ENCODE measurements at places on chromosomes 16 and 17.

DNA sequence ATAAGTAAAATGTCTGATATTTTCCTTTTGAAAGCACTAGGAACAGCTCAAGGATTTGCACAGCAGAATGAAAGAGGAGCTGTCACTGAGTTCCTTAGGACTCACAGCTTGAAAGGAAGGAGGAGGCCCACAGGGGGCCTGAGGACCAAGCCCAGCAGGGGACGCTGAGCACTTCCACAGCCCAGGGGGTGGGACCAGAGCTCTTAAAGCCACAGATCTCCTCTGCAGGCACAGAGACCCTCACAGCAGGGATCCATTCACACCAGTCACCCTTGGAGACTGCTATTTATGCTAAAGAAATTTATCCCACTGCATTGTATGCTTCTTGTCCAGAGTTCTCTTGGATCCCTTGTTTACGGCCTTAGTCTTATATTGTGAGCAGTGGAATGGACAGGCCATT lies 253.3 kb downstream of the STX8 start:
- no peaks in the 10 kb centered on the region for H3K4me1 ChIP-seq
- no peak overlapping the region for H3K27ac ChIP-seq
- no peak for DNase-seq
- no peak overlapping the region for H3K4me3 ChIP-seq

- no peaks in the 10 kb centered on the region for H3K36me3 ChIP-seq
- no peaks in the 10 kb centered on the region for H3K27me3 ChIP-seq
- H3K4me1 ChIP-seq: no peaks in the 10 kb centered on the region
- DNase-seq: no peak
These were observed 402.1 kb upstream of the ERCC4 start for GRCh38 chr16:13517841-13518240.

- no peak overlapping the region for H3K27ac ChIP-seq
- peaks cover 64% of the 10 kb centered on the region for H3K27me3 ChIP-seq
- H3K4me1 ChIP-seq: no peaks in the 10 kb centered on the region
- H3K36me3 ChIP-seq: no peaks in the 10 kb centered on the region
These were observed 4.8 kb downstream of the LHX1 start for GRCh38 chr17:36942019-36942599.

DNA sequence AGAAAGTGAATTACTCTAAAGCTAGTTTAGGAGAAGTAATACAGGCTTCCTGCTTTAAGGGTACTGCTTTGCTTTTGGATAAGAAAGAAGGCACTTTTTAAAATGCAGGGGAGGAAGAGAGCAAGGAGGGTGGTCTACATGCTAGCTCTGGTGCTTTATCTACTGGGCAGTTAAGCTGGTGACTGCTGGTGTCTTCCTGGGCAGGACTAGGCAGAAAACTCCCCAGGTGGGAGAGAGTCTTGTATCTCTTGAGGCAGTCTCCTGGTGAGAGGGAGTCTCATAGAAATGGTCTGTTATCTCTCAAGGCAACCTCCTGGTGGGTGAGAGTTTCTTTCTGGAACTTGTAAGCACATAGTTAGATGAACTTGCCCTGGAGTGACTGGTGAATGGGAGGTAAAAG lies 953.9 kb upstream of the GOT2 start:
- no peak overlapping the region for H3K4me3 ChIP-seq
- no peak for DNase-seq

GRCh38 chr17:40070709-40071312 lies 8.0 kb downstream of the THRA start:
- H3K36me3 ChIP-seq: no peaks in the 10 kb centered on the region
- no peaks in the 10 kb centered on the region for H3K27me3 ChIP-seq
- DNase-seq: no peak
- H3K4me3 ChIP-seq: no peak overlapping the region
- H3K4me1 ChIP-seq: peaks cover 29% of the 10 kb centered on the region

DNA sequence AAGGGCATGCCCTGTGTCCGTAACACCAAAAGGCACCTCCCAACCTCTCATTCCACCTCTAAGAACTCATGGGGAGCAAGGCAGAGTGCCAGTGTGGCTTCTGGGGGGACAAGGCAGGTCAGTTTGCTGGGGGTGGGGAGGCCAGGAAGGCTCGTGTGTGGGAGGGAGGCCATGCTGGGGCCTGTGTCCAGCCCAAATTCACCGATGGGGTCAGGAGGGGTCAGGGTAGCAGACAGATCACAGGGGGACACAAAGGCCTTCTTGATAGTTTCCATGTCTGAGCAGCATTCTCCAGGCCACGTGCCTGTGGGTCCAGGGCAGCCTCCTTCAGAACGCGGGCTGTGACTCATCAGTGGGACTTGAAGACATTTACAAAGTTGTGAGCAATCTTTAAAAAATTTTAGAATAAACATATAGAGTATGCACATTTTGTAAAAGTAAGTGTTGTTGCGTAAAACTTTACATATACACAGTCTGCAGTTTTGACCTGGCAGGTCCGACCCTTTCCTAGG lies 20.9 kb downstream of the SPACA3 start:
- 0 out of 2 replicates have a peak, but pooled peaks cover 3% of the 10 kb centered on the region for H3K27me3 ChIP-seq
- no peak overlapping the region for H3K4me3 ChIP-seq
- H3K4me1 ChIP-seq: no peaks in the 10 kb centered on the region
- no peaks in the 10 kb centered on the region for H3K36me3 ChIP-seq
- H3K27ac ChIP-seq: no peak overlapping the region

DNA sequence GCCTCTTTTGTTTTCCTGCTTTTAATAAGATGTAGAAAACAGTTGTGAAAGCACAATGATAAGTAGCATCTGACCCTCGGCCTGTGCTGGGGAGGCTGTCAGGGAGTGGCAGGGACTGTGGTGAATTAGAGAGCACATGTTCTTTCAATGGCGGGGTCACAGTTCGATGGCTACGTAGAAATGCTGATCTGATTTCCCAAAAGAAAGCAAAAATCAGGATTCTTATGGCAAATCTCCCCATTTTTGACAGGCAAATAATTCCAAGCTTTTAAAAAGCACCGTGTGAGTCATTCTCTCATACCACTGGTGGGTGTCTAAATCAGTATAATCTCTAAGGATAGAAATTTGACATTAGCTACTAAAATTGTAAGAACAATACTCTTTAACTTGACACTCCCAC lies 4.2 kb upstream of the MAPK7 start:
- no peak overlapping the region for H3K27ac ChIP-seq
- no peak for DNase-seq
- no peaks in the 10 kb centered on the region for H3K36me3 ChIP-seq
- H3K4me3 ChIP-seq: no peak overlapping the region

GRCh38 chr16:2155091-2155950 lies at the start of gene TRAF7:
TRAF7 (plus strand) TSS chr16:2155782; CDS start chr16:2163921, 8,139 bp downstream.
- H3K27ac ChIP-seq: peak within 1 kb of the TSS; percentile 94
- H3K36me3 ChIP-seq: peaks cover 20% of the 10 kb centered on the region
- H3K4me3 ChIP-seq: peak within 1 kb of the TSS; percentile 99
- peak; percentile 100 for DNase-seq

- peaks cover 7% of the 10 kb centered on the region for H3K4me1 ChIP-seq
- peak overlapping the region; percentile 99 for H3K4me3 ChIP-seq
- no peak for DNase-seq
These were observed 1.1 kb downstream of the SLC39A11 start for GRCh38 chr17:73091410-73091769.
